Stimulated activated CD8-positive, alpha-beta memory T cell treated with anti-CD3 and anti-CD28 coated beads, Interleukin-7, amount 100 ng/mL, for 4 hours (primary cell): ENCODE measurements at places on chromosomes 5 and 9.

- DNase-seq = no peak
Observed at GRCh38 chr9:99515093-99515492, 293.0 kb downstream of the SEC61B start.

DNA sequence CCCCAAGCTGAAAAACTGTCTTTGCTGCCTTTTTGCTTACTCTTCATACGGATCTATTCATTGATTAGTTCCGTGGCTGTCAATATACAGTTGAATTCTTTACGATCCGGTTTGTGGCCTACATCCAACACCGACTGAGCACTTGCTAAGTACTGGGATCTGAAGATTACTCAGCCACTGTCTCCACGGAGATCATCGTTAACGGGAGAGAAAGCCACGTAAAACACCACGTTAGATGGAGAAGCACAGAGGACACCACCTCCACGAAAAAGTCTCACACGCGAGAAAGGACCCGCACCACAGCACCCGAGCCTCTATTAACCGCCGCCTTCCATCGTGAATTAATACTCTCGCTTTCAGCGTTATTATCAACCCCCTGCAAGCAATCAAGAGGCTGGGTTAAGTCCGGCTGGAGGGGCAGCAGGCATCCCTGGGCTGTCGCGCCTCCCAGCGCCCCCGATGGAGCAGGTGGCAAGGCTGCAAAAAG lies 650 bp downstream of the ELP1 start:
- DNase-seq = no peak

GRCh38 chr9:77912895-77913693 lies 118.5 kb downstream of the GNAQ start:
- no peak for DNase-seq

DNA sequence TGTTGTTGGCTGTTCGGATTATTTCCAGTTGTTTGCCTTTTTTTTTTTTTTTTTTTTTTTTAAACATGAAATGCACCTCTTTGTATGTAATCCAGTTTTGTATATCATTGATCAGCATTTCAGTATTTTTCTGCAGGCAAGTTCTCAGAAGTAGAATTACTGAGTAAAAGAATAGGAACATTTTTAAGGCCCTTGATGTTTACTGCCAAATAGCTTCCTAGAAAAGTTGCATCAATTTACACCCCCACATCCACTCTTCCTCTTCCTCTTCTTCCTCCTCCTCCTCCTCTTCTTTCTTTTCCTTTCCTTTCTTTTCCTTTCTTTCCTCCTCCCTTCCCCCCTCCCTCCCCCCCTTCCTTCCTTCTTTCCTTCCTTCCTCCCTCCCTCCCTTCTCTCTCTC lies 69.4 kb upstream of the ENTREP1 start:
- no peak for DNase-seq

- DNase-seq = no peak
Observed at GRCh38 chr5:72180925-72181324, 73.7 kb downstream of the MAP1B start.

GRCh38 chr5:138829341-138829740 lies 45.8 kb downstream of the LRRTM2 start:
- DNase-seq = no peak

- no peak for DNase-seq
Observed at GRCh38 chr5:113265190-113265589, 169.6 kb downstream of the TSSK1B start.

DNA sequence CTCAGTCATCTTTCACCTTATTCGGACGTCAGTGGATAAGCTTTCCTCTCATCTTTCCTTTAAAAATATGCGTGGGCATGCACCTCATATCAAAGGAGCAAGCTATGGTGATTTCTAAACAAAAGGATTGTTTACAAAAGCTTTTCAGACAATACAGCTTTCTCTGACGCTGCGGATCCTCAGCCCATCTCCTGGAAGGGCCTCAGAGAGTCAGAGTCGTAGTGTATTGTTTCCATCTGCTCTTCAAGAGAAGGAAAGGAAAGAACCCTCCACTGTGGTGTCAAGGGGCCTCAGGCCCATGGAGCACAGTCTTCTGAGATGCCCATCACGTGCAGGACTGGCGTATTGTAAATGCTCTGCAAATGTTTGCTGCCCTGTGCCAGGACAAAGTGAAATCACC lies 163.4 kb upstream of the MAP1B start:
- DNase-seq = no peak

- no peak for DNase-seq
Observed at GRCh38 chr5:143261748-143262392, 141.6 kb downstream of the NR3C1 start.

- no peak for DNase-seq
Observed at GRCh38 chr5:142630927-142631539, 54.9 kb downstream of the FGF1 start.

DNA sequence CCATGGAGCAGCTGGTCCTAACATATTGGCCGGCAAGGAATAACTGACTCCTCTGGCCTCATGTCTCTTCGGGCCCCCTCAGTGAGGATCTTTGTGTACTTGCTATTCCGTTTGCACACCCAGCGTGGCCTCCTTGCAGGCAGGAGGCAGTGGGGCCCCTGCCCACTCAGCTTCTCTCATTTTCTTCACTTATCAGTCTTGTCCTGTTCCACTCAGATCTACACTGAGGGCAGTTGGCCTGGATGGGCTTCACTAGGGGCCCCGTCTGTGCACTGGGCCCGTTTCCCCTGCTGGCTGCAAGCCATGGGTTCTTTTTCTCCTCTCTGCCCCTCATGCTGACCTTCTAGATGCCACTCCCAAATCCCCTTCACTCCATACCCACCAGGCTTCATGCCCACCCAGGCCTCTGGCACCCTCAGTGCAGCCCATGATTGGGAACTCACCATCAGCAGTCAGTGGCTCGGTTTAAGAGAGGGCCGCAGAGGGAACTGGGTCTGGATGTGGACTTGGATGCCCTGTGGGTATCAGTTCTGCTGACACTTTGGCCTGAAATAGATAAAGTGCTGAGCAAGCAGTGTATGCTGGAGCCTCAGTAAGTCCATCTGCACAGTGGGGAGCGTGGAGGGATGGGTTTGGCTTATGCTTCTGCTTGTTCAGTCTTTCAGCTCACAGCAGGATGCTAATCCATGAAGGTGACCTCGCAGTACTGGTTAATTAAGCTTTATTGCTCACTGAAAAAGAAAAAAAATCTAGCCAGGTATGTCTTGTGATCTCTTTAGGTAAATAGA lies 57.9 kb downstream of the ERBIN start:
- no peak for DNase-seq

GRCh38 chr9:126053913-126054312 lies 272.7 kb upstream of the MVB12B start:
- no peak for DNase-seq

- DNase-seq = no peak
Observed at GRCh38 chr5:168401880-168402279, 84.4 kb upstream of the RARS1 start.

DNA sequence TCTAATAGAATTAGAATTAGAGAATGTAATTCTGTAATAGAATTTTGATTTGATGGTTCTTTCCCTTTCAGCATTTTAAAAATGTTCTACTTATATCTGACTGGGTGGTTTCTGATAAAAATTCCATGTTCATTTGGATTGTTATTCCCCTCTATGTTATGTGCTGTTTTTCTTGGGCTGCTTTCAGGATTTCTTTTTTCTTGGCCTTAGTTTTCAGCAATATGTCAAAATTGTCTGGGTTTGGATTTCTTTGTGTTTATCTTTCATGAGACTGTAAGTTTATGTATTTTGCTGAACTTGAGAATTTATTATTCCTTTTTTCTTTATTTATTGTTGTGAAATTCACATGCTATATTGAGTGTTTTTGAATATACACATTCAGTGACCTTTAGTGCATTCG lies 189.1 kb downstream of the RANBP17 start:
- no peak for DNase-seq

- DNase-seq = no peak
Observed at GRCh38 chr5:143562935-143563334, 159.4 kb upstream of the NR3C1 start.

GRCh38 chr9:113949571-113950078 lies 73.5 kb downstream of the ZNF618 start:
- DNase-seq = no peak

DNA sequence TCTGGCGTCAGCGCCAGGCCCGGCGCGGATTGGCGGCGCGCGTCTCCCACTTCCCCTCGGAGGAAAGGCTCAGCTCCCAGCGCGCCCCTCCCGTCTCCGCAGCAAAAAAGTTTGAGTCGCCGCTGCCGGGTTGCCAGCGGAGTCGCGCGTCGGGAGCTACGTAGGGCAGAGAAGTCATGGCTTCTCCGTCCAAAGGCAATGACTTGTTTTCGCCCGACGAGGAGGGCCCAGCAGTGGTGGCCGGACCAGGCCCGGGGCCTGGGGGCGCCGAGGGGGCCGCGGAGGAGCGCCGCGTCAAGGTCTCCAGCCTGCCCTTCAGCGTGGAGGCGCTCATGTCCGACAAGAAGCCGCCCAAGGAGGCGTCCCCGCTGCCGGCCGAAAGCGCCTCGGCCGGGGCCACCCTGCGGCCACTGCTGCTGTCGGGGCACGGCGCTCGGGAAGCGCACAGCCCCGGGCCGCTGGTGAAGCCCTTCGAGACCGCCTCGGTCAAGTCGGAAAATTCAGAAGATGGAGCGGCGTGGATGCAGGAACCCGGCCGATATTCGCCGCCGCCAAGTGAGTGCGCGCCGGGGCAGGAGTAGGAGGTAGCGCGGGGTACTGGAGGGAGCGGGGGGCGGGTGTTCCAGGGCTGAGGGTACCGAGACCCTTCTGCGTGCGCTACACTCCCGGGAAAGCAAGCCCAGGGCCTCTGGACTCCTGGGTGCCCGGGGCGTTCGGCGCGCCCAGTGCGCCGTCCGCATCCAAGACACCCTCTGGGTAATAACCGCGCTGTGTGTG lies at the start of gene MSX2:
TSS of gene MSX2 (plus strand) at position 99 of the 777 bp plus-strand sequence. CDS start at position 177, 78 bp downstream.
- no peak for DNase-seq

GRCh38 chr5:68289498-68289897 lies 73.9 kb downstream of the PIK3R1 start:
- no peak for DNase-seq

GRCh38 chr5:82150559-82150958 lies 127.6 kb downstream of the RPS23 start:
- no peak for DNase-seq

- DNase-seq = no peak
Observed at GRCh38 chr9:27117489-27118135, 8.6 kb downstream of the TEK start.

GRCh38 chr9:127278372-127278771 lies 13.8 kb downstream of the GARNL3 start:
- DNase-seq = no peak
